NCI-H526 (cell line): ENCODE measurements at places on chromosomes 12 and 14.

- DNase-seq = no peak
Measured at GRCh38 chr12:78430551-78430950, 434.0 kb upstream of the SYT1 start.

DNA sequence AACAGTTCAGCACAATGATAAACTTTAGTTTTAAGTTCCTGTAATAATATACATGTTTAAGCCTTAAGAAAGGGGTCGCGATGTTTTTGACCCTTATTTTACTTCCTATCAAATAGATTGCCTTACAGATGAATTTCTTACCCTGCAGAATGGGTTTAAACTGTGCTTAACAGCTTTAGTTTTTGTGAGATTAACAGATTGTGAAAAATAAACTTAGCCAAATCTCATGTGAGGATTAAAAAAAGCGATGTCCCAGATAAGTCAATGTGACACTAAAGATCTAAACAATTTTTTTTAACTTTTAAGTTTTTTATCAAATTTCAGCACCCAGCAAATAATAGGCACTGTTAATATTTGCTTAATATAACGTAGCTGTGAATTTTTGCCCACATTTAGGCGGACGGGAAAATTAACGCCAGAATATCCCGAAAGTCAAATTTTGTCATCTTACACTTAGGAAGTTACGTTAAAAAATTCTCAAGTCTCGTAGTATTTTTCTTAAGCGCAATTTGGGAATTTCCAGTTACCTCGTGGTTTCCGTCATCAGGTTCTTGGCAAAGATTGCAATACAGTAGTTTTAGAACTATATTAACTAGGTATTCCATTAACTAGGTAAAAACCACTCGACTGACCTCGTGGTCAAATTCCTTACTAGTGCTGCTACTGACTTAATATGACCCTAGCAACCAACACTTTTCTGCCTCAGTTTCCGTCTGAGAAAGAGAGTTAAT, 1.2 kb downstream of the HNRNPC start:
- no peak for DNase-seq

GRCh38 chr14:24377657-24378056, 9.7 kb downstream of the NFATC4 start:
- DNase-seq = no peak

- DNase-seq = no peak
Measured at GRCh38 chr12:83473408-83474095, 786.8 kb downstream of the TMTC2 start.

DNA sequence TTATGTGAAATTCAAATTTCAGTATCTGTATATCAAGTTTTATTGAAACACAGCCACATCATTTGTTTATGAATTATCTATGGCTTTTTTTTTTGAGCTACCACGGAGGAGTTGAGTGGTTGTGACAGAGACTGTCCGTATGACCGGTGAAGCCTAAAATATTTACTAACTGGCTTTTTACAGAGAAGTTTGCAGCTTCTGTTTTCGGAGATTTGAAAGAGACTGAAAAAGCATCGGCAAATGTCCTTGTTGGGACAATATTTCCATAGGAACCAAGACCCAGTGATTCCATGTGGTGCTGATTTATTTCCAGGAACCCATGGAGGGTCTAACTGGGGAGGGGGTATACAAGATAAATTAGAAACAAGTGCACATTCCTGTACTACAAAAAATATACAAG, 56.2 kb downstream of the RGS6 start:
- peak; percentile 65 for DNase-seq

DNA sequence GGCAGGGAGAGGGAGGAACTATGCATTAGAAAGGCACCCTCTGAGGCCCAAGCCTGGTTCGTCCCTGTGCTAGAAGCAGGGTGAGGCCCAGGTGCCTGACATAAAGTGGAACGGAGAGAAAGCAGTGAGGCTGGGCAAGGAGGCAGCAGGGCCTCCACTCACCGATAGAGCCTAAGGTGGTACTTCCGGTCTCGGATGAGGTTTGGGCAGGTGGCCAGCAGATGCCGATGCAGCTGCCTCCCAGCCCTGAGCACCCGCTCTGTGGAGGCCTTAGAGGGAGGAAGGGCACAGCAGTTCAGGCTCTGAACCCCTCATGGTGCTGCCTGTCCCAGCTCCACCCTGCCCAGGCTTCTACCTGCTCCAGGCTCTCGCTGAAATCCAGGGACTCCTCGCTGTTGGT, 7.1 kb downstream of the RAPGEF3 start:
- DNase-seq = no peak

DNA sequence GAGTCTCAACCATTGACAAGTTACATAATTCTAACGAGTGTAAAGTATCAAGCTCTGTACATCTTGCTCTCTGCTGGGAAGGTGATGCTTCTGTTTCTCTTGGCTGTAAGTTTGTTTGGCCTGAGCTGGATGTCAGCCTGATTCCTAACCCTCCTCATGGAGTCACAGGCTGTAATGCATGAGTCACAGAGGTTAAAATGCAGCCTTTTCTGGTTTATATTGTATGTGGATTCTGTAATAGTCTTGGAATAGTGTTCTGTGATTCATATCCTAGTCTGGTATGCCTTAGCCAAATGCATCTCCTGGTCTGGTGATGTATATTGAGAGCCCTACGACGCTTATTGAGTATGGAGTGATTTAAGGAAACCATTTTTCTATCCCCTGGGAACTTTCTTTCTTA, 104.5 kb upstream of the FRMD6 start:
- DNase-seq = no peak

DNA sequence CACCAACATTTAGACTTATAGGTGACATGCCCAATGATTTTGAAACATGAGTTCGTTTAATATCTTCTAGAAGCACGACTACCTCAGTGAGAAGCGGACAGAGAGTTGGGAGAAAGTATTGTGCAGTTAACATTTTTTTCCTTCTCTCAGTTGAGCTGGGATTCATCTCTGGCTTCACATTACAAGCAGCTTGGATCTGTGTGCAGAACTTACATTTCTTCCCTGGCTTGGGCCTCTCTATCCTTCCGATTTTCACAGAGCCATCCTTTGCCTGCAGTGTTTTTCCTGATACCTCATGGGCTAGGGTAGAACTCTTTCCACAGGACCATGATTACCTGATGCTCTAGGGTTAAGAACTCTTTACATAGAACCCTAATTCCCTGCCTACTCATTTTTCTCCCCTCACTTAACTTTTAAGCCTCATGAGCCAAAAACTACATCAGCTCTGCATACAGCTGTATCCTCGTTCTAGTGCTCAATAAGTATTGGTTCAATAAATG, 86.5 kb downstream of the FLRT2 start:
- DNase-seq = no peak

GRCh38 chr14:51228890-51229289, 11.2 kb upstream of the TMX1 start:
- no peak for DNase-seq

- DNase-seq = no peak
Measured at GRCh38 chr12:54977857-54978256, 6.7 kb downstream of the TESPA1 start.

DNA sequence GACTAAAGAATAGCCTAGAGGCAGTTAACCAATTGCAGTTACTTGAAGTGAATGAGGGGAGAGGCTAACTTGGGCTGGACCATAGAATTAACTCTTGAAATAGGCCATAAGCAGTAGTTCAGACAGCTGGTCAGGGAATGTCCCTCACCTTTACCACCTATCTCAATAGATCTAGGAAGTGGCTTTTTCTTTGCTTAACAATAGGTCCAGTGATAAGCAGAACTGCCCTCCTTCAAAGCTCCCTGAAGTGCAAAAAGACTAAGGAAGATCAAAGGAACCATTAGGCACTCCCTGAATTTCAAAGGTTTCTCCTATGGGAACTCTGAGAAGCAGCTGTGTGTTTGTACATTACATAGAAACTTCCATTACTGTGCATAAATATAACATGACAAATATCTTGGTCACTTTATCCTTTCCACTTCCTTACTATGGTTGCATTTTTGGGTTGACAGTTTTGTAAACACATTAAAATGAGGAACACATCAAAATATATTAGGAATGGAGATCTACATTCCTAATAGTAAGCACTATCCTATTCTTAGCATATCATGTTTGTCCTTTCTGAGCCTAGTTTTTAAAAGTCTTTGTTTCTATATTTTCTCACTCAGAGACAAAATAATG, 7.2 kb upstream of the NAA30 start:
- no peak for DNase-seq

DNA sequence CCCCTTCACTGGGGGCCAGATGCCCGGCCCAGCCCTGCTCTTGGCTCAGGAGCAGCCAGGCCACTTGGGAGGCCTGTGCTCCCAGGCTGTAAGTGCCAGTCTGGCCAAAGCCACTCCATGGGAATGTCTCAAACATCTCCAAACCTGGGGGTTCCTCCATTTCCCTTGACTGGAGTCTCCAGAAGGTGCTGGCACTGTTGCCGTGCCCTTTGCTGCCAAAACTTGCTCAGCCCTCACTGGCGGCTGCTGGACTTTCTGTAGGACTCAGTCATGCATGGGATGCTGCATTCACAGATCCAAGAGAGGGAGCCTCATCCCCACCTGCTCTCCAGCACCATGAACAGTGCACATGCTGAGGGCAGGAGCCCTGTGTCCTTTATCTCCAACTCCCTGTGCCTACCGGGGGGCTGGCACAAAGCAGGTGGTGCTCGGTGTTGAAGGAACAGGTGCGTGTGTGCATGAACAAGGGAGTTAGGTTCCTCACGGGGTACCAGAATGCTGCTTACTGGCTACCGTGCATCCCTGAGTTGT, 9.6 kb upstream of the OTUB2 start:
- DNase-seq = no peak

DNA sequence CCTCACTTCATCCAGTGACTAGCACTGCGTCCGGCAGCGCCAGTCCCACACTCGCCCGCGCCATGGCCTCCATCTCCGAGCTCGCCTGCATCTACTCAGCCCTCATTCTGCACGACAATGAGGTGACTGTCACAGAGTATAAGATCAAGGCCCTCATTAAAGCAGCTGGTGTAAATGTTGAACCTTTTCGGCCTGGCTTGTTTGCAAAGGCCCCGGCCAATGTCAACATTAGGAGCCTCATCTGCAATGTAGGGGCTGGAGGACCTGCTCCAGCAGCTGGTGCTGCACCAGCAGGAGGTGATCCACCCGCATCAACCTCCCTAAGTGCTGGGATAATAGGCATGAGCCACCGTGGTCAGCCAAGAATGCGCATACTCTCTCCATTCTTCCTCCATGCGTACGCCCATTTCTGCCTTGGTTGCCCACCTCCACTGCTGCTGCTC, 59.9 kb downstream of the IRF2BPL start:
- DNase-seq = no peak

GRCh38 chr14:45065540-45065939, 18.4 kb upstream of the PRPF39 start:
- no peak for DNase-seq

- no peak for DNase-seq
Measured at GRCh38 chr12:93819050-93819491, 141.9 kb downstream of the CRADD start.

- DNase-seq = no peak
Measured at GRCh38 chr14:91012045-91012444, 48.4 kb downstream of the RPS6KA5 start.

GRCh38 chr14:99004112-99004511, 267.9 kb downstream of the BCL11B start:
- DNase-seq = no peak

- DNase-seq = no peak
Measured at GRCh38 chr12:52070185-52070925, 577 bp downstream of the ATG101 start.

GRCh38 chr12:75881920-75882319, 149.7 kb downstream of the PHLDA1 start:
- DNase-seq = no peak

- DNase-seq = peak; percentile 51
Measured at GRCh38 chr14:57464008-57464730, 29.5 kb downstream of the CCDC198 start.

GRCh38 chr12:40168868-40169267, 55.9 kb upstream of the LRRK2 start:
- DNase-seq = no peak

GRCh38 chr12:132218915-132219314, 74.7 kb downstream of the NOC4L start:
- peak; percentile 18 for DNase-seq

GRCh38 chr14:53193193-53193592, 40.1 kb upstream of the DDHD1 start:
- DNase-seq = no peak

DNA sequence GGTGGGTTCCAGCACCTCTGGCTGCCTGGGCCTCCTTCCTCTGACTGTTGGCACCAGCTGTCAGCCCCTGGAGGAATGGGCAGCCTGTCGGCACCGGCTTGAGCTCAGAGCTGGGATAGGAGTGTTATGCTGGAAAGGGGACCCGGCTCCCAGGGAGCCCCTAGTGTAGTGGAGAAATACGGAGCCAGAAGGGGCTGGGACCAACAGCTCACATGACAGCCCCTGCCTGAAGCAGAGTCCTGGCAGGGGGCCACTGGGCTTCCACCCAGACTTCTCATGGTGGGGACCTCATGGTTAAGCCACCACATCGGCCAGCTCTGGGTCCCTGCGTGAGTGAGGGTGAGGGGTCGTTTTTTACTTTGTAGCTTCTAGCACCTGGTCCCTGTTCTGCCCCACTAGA, 174.5 kb downstream of the TSPAN9 start:
- DNase-seq = no peak

DNA sequence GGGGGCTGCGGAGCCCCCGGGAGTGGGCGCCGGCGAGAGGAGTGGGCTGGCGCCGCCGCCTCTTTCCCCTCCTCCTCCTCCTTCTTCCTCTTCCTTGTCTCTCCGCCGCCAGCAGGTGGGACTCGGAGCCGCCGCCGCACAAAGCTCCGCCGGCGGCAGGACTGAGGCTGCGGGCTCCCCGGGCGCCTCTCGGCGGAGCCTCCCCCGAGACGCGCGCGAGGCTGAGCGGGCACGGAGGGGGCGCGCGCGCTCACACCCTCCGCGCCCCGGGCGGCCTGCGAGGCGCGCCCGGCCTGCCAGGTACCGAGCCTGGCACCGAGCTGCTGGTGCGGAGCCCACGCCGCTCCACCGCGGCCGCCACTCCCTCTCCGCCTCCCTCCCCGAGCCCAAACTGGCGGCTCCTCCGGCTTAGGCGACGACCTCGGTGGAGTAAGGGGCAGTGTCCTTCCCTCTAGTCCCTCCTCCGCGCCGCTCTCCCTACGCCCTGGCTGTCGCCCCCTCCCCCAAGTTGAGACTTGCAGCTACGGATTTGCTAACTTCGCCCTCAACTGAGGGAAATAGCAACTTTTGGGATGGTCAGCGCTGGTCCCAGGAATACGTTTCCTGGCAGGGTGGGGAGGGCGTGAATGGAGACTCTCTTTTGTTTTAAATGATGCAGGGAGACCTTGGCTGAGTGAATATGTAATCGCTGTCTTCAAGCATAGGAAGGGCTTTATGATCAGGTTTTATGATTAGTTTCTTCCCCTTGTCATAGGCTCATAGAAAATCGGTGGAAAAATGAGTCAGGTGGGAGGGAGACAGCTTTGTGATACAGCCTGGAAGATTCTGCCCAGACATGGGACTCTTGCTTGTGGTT, 199.5 kb upstream of the CAND1 start:
- peak; percentile 83 for DNase-seq

DNA sequence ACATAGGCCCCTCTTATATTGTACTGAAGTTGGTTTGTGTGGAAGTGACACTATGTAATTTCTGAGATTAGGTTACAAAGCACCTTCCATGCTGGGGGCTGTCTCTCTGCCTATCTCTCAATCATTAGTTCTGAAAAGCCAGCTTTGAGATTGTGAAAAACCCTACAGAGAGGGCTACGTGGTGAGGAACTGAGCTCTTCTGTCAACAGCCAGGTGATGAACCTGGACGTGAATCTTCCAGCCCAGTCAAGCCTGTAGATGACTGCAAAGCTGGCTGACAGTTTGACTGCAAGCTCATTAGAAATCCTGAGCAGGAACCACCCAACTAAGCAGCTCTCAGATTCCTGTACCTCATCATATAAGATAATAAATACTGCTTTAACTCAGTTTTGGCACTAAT, 36.3 kb upstream of the BBS10 start:
- no peak for DNase-seq
